ENCODE measurements at places on chromosomes 7 and 10.

- no peak for DNase-seq
These were observed 10.0 kb upstream of the SFRP5 start for GRCh38 chr10:97781618-97782331.

DNA sequence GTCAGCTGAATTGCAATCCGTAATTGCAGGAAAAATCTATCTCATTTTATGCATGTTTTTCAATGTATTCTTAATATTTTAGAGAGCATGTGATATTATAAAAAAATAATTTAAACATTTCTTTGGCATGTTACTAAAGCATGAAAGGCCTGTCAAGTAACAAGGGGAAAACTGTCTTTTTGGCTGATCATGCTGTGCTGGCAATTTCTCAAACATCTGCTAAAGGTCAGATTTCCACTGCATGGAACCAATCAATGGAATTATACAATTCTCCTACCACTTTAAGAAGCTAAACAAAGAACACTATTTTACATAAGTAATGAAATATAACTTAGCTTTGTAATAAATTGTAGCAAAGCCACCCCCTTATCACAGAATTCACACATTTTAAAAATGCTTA is 49.4 kb downstream of the JMJD1C start:
- DNase-seq = no peak

- DNase-seq = no peak
These were observed 23.8 kb downstream of the SUFU start for GRCh38 chr10:102527546-102527945.

DNA sequence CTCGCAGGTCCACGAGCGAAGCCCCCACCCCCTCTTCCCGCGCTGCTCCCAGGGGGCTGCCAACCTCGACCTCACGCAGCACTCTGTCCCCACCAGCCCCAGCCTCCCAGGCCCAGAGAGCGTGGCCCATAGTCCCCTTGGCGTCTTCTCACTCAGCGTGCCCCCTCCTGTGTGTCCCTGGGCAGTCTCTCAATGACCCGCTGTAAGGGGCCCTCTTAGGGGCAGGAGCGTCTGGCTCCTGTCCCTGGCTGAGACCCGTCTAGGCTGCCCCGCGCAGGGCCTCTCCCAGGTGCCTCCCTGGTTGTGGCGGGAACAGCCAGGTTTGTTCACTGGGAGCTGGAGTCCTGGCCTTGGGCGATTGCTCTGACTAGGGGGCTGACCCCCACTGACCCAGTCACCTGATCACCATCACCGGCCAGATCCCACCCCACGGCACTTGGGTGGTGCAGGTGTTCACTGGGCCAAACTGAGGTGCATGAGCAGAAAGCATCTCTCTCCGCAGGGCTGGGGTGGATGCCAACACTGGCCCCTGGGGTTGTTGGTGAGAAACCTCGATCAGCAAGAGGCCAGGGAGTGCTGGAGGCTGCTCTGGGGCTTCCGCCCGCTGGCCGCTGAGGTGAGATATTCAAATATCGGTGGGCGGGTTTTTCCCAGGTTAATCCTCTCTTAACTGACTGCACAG is 12.6 kb upstream of the WDFY4 start:
- DNase-seq = no peak

DNA sequence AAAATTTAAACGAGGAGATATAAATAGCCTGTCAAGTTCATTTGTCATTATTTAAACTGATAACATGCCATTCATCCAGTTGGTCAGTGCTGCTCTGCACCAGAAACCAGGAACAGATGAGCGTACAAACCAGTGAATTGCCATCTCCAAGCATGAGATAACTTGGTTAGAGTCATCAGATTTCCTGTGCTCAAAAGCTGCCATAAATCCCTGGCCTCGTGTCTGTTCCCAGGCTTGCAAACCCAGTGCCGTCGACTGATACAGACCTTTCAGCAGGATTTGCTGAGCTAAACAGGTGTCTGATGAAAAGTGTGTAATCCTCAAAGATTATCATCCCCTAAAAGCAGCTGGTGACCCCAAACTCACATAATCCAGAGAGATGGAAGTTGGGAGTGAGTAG is 96.0 kb upstream of the SAMD8 start:
- no peak for DNase-seq

- peak; percentile 90 for DNase-seq
These were observed at the start of gene SNX8 for GRCh38 chr7:2314209-2314955. Gene SNX8 (minus strand): TSS chr7:2314441. CDS start chr7:2314421, 20 bp downstream.

DNA sequence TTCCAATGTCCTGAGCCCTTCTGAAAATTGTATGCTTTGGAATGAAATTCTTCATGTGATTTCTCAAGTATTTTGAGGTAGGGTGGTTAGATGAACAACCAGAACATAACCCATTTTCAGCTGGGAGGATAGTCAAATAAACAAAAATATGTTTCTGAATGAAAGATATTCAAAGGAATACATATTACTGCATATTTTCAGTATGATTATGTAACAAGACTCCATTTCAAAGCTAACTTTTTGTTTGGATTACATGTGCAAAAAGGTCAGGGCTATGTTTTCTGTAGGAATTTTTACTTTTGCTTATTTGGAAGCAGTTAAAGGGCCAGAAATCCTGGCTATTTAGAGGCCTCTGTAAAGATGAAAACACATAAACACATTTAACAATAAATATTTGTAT is 27.7 kb downstream of the CDK6 start:
- DNase-seq = no peak

GRCh38 chr7:105614341-105614840 is 33.1 kb upstream of the EFCAB10 start:
- no peak for DNase-seq

GRCh38 chr7:110801502-110801901 is 289.4 kb upstream of the LRRN3 start:
- DNase-seq = no peak

DNA sequence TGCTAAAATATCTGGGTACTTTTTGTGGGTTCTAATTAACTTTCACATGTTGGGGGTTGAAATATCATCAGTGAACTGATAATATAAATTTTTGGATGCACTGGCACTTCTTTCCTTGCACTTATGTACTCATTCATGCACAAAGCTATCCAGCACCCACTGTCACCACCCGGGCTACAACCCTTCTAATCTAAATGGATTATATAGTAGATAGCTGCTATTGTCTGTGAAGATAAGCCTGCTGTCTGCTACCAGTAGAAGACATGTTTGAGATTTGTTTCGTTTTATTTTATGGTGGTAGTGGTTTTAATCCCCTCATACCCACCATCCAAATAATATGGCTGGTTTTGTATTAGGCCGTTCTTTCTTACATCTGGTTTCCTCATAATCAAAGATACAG is 353.5 kb upstream of the LRGUK start:
- DNase-seq = no peak

DNA sequence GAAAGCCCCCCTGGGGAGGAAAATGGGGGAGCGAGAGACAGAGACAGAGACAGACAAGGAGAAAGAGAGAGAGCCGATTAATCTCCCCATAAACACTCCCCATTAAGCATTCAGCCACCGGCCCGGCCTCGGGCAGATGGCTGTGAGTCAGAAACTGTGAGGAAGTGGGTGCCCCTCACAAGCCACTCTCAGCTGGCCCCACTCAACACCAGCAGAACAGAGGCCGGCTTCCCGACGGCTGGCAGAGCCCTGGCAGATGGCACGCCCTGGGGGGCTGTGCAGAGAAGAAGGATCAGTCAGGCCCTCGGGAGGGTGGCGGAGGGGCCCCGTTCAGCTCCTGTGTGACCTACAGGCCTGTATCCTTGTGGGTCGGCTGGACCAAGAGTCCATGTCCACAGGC is 41.2 kb downstream of the CAMK2B start:
- DNase-seq = peak; percentile 12

DNA sequence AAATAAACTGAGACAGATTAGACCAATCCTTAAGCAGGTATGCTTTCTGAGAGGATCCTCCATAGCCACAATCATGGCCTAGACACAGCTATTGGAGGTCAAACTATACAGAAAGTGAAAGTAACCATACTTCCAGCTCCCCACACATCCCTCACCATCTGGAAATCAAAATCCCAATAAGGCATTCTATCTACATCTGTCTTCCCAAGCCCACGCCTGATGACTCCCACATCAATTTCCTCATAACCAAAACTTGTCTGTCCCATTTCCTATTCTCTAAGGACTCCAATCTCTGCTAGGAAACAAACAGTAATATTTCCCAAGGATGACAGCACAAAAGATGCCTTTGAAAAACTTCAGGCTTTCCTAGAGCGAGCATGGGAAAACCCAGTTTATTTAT is 247.3 kb upstream of the HPS1 start:
- DNase-seq = no peak
